ENCODE measurements at places on chromosomes 5 and 9.

DNA sequence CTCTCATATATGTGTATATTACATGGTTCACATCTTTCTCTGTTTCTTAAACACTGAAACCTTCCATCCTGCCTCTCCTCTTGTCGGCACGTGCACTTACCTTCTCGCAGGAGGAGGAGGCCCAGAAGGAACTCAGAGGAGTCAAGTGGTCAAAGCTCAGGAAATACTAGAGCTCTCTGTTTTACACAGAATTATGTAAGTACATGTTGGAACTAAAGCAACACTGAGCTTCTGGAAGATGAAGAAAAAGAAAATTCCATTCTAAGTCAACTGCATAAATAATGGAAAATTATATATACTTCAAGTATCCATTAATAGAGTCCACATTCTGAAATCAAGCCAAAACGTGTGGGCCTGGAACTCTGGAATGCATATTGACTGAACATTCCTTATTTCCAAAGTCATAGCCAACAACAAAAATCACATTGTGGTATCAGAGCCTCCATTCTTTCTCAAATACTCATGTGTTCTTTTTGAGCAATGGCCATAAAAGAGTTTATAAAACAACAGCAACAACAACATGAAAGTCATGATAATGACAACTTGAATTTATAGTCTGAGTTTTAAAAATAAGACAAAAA lies 121.5 kb upstream of the RAI14 start:
- no peak for DNase-seq

GRCh38 chr9:92325269-92325990 lies at the start of the genes CENPP and NOL8:
Gene CENPP (plus strand): TSS chr9:92325953.
Gene NOL8 (minus strand): TSS chr9:92325350. CDS start chr9:92324161, 1,189 bp downstream.
- DNase-seq, result no peak

GRCh38 chr9:132409828-132410528 lies at the start of gene CFAP77:
Gene CFAP77 (plus strand): TSS chr9:132410211. CDS start chr9:132410272, 61 bp downstream.
- no peak for DNase-seq

GRCh38 chr5:168270476-168270875 lies 21.0 kb upstream of the WWC1 start:
- DNase-seq, result no peak

DNA sequence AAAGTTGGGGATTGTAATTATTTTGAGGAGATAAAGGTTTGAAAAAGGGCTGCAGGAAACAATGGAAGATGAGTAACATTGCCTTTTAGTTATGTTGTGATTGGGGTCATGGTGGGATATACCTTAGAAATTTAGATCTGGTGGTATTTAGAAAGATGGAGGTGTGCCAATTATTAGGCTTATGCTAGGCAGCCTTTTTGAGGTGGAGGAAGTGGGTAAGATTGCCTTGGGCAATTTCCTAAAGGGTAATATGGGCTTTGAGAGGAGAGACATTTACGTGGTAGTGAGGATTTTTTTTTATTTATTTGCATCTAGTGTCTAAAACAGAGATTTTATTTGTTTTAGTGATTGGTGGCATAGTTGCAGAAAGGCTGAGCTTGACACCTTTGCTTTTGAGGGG lies 10.5 kb downstream of the HSPA4 start:
- DNase-seq, result no peak

DNA sequence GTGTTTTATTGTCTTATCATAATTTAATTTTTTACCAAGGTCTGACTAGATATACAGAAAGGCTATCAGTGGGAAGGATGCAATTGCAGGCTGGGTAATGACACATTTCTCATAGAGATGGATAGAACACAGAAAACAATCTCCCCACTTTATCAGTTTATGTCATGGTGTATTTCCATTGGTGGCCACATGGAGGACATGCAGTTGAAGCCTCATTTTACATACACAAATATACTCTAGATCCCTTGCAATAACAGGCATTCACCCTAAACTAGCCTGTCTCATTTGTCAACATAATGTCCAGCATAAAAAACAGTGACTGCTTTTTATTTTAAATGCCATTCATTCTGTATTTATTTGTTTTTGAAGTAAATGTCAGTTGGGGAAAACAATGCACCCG lies 526.3 kb downstream of the GABRG2 start:
- no peak for DNase-seq

DNA sequence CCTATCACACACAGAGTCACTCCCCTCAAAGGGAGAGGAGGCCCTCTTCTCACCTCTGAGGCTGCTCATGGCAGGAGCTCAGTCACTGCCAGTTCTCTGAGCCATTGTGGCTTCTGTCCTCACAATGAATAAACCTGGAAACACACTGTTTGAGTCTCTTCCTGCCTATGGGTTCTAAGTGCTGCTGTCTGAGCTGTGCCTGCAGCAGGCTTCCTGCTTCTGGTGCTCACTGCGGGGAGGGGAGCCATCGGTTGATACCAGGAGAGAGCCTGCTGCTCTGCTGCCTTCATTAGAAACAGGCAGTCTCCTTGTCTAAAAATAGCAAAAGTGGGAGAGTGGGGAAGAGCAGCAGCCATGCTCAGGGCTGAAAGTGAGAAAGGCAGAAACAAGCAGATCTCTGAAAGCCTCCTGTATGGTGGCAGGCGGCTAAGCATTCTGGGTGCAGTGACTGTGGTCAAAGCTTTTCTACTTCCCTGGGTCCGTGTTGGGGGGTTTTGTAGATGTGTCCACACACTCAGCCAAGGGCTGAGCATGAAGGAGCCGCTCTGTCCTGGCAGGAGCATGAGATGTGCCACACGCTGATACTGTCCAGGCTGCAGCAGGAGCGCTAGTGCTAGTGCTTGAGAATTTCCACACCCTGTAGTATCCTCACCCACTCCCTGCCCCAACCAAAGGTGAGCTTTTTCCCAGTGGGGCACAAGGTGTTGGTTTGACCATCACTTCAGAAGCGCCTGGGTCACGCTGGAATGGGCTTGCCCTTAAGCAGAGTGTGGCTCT lies 34.2 kb downstream of the PRKACG start:
- no peak for DNase-seq

GRCh38 chr5:31966936-31967335 lies 207.2 kb downstream of the GOLPH3 start:
- DNase-seq, result no peak

- DNase-seq, result no peak
Observed at GRCh38 chr5:10486511-10487344, 45.0 kb downstream of the ROPN1L start.

DNA sequence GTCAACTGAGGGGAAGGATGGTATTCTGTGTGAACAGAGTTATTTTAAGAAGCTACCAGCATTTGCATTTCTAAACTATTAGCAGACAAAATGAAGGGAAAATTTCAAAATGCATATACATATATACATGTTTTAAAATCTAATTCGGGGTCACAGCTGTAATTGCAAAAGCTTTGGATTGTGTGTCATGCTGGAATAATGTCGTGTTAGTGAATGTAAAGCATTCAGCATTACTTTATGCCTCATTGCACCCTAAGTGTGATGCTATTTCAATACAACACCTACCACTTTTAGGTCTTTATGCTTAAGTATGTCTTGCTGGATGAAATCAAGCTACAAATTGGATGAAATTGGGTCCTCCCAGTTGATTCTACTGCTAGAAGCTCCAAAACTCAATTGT lies 687.6 kb upstream of the MEF2C start:
- DNase-seq, result no peak

- DNase-seq, result no peak
Observed at GRCh38 chr9:112218908-112219307, 43.8 kb upstream of the SUSD1 start.

GRCh38 chr9:2681981-2682380 lies 35.3 kb upstream of the KCNV2 start:
- no peak for DNase-seq

- no peak for DNase-seq
Observed at GRCh38 chr9:92135576-92135975, 20.4 kb upstream of the SPTLC1 start.

DNA sequence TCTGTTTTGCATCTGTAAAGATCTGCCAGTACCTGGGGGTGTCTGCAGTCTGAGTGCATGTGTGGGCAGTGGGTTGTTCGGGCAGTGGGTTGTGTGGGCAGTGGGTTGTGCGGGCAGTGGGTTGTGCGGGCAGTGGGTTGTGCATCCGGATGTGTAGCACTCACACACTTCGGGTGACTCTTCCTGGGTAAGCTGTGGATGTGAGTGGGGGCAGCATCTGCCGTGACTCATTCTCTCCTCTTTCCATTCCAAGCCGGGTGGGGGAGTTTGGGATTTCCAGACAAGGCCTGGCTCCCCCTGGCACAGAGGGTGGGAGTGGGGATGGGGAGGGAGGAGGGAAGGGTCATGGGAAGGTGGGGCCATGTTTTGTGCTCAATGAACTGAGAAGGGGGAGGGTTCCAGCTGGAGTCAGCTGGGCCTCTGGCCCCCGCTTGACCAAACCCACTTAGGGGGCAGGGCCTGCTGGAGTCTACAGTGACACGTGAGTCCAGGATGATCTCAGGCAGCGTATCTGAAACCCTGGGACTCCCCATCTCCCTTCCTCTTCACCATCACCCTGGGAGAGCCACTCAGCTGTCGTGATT lies 8.3 kb downstream of the CRB2 start:
- no peak for DNase-seq

DNA sequence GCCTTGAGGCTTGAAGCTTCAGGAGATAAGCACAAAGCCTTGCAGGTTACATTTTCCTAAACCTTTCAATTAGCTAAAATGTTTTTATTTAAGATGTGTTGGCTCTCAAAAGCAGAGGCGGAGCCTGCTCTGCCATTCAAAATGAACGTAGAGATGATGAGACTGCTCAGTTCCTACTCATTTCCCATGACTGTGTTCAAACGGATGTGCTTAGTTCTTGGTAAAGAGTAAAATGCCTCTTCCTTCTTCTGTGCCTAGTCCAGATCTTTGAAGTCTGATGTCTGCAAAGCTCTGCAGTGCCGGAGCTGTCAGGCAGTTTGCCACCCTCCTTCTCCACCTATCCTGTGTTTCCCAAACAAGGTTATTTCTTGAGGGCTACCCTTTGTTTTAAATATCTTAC lies 46.3 kb upstream of the ADAMTSL1 start:
- no peak for DNase-seq

GRCh38 chr5:119332978-119333401 lies 22.8 kb upstream of the TNFAIP8 start:
- DNase-seq, result no peak

DNA sequence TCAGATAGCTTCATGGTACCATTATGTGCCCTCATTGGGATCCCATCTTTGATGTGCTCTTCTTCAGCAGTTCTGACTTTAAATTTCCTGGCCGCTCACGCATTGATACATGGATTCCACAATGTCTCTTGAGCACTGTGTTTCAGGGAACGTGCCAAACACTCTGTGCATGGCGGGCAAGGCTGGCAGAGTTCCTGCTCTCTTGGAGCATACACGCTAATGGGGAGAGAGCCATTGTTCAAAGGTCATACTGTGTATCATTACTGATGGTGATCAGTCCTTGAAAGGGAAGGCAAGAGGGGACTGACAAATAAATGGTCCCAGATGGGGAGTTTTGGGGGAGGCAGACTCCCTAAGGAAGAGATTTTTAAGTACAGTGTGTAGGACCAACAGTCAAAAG lies 52.3 kb downstream of the AMBP start:
- DNase-seq, result no peak

GRCh38 chr9:124222918-124223720 lies 34.6 kb upstream of the NEK6 start:
- no peak for DNase-seq

GRCh38 chr9:133059623-133060022 lies 2.2 kb upstream of the CEL start:
- DNase-seq, result no peak

DNA sequence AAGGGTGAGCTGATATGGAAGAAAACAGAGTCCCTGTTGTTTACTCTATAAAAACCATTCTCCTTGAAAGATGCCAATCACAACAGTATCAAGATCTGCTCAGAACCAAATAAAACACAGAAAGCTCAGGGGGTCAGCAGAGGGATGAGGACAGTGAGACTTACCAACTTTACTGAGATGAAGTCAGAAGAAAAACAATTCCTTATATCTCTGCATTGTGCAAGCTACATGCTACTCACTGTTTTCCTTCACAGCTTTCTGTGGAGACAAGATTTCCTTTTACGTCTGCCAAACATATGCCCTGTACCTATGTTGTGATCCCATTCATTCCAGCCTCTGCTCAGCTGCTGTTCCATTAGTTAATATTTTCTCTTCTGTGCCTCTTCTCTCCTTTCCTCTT lies 185.6 kb downstream of the TSSK1B start:
- no peak for DNase-seq

DNA sequence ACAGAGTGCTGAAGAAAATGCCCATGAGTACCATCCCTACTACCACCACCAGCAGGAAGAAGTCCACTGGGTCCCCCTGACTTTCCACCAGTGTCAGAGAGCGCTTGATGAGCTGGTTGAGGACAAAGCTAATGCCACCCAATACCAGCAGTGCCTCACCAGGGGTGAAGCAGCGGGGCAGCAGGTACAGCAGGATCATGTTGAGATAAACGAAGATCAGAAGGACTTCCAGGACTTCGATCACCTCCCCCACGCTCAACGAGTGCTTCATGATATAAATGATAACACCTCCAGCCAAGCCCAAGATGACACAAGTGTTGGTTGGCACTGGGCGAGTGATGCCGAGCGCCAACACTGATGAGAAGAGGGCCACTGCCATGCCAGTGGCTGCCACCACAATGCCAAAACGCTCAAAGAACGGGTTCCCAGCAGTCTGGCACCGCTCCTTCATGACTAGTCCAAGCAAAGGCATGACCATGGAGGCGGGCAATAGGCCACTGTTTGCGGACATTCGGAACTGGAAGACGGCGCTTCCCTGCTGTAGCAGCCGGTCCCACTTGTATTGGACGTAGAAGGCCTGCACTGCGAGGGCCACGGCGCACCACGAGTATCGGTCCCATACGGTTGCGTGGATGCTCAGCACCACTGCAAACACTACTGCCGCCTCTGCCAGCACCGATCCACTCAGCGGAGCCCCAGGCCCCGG lies 679 bp downstream of the DOLK start:
- no peak for DNase-seq

GRCh38 chr5:168583742-168584482 lies 4.7 kb upstream of the PANK3 start:
- no peak for DNase-seq

GRCh38 chr5:122863240-122863639 lies 17.8 kb downstream of the SNX24 start:
- DNase-seq, result no peak

GRCh38 chr9:19446361-19446861 lies 37.6 kb downstream of the ACER2 start:
- DNase-seq, result no peak

GRCh38 chr5:31855134-31856040 lies 216.5 kb downstream of the PDZD2 start:
- no peak for DNase-seq

GRCh38 chr5:149832636-149833035 lies 102.5 kb downstream of the PPARGC1B start:
- no peak for DNase-seq

- no peak for DNase-seq
Observed at GRCh38 chr5:8340739-8341344, 471.9 kb downstream of the MTRR start.

GRCh38 chr5:158174918-158175851 lies 316.2 kb upstream of the CLINT1 start:
- DNase-seq, result no peak

DNA sequence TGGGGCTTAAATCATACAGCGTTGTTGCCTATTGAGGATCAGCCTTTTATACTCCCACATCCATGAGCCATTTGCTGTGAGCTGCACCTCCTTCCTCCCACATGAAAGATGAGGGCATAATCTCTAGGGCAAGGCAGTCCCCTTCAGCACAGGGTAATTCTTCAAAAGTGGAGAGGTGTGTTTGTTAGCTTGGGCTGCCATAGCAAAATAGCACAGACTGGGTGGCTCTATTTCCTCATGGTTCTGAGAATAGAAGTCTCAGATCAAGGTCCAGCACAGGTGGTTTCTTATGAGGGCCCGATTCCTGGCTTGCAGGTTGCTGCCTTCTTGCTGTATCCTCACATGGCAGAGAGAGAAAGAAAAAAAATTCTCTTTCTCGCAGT lies 121.8 kb upstream of the SLC12A2 start:
- no peak for DNase-seq
